AG08395 (cell line): ENCODE measurements at places on chromosomes 12 and 14.

GRCh38 chr14:102434647-102435175 lies 72.0 kb downstream of the TECPR2 start:
- DNase-seq = no peak

DNA sequence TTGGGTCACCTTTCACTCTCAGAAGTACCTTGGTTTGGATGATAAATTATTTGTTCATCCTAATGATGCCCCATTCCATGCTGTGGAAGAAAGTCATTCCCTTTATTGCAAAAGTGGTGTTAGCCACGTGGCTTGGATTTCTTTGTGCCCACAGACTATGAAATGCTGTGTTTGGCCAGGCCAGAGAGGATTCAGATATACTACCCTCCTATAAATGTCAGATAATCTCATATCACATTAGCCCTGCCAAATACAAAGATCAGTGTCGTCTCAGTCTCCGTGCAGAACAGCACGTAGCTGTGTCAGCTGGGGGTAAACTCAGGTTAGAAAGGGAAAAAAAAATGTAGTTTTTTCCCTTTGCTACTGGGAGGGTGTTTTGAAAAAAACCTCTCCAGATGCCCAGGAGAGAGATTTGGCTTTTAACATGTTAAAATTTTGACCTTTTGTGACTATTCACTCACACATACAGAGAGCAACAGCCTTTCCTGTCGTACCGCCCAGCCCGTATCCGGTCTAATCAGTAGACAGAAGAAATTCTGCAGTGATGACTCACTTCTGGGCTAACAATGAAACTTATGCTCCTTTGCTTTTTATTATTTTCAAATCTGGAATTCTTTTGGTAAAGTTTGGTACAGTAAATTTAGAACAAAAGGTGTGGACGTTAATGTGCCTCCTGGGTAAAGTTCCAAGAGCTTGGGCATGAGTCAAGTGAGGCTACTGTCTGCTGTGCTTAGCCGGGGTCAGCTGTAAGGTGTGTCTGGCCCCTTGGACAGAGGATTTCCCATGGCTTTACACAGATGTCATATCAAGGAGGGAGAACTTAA lies 8.5 kb upstream of the PTPRB start:
- peak; percentile 82 for DNase-seq

- DNase-seq = peak; percentile 6
Observed at GRCh38 chr14:88934351-88934806, 109.9 kb downstream of the TTC8 start.

DNA sequence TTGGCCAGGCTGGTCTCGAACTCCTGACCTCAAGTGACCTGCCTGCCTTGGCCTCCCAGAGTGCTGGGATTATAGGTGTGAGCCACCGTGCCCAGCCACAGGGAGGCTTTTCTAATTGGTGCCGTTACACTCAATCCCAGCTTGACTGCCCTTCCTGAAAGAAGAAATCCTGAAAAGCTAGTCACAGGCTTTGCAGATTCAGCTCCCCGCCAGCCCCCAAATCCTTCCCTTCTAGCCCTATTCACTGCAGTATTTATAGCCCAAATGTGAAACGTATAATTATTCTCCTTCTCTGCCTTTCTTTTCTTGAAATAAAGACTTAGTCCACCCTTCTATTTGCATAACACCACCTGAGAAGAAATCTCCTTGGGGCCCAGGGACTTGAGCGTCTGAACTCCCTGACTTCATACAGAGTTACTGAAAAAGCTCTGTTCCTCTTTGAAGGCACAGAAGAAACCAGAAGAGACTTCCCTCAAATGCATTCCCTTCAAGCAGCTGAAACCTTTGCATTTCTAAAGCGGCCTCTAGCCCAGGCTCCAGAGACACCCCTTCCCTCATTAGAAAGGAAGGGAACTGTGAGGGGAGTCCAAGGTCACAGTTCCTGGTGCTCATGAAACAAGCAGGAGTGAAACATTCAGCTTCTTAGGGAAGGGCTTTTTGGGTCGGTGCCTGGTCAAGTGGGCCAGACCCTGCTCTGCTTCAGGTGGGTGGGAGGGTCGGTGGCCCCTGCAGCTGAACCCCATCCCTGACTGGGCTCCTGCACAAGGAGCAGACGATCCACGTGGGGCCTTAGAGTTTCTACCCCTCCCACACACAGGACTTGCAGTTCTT lies 42.3 kb upstream of the BATF start:
- DNase-seq = no peak

- DNase-seq = peak; percentile 72
Observed at GRCh38 chr14:25090716-25091454, 40.9 kb upstream of the STXBP6 start.

DNA sequence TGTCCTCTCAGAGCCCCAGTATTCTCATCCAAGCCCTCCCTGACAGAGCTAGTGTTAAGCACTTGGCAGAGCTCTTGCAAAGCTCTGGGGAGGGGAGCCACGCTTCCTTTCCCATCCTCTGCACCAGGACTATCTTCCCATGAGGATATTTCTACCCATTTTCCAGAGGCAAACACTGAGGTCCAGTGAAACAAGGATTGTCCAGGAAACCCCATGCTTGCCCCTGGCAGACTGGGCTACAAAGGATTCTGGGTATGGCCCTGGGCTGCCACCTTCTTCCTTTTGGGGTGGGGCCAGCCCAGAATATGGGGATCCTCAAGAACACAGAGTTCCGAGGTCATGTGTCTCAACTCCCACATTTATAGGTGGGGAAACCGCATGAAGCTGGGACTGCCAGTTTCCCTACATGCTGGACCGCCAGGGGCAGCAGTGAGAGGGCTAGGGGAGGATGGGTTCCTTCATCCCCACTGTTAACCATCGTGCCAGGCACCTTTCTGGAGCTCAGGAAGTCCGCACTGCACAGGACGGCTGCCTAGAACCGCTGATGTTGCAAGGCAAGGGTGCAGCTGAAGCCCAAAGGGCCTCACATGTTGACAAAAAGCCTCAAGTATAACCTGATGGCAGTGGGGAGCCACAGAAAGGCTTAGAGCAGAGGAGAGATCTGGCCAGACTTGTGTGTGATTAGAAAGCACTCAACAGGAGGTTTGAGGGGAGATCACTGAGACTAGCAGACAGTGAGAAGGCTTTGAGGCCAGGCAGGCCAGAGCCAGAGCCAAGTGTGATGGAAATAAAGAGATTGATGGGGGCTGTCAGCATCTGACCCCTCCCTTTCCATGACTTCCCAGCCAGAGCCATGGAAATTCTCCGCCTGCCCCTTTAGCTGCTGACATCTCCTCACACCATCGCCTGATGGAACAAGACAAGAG lies 5.5 kb upstream of the CCDC85C start:
- DNase-seq = no peak
